Neural progenitor cell (in vitro differentiated cells): ENCODE measurements at places on chromosomes 7 and 10. TPM values are rescaled to one million over a fixed set of nuclear protein-coding genes. Genes with fewer than 3 reads are reported as not detected.

DNA sequence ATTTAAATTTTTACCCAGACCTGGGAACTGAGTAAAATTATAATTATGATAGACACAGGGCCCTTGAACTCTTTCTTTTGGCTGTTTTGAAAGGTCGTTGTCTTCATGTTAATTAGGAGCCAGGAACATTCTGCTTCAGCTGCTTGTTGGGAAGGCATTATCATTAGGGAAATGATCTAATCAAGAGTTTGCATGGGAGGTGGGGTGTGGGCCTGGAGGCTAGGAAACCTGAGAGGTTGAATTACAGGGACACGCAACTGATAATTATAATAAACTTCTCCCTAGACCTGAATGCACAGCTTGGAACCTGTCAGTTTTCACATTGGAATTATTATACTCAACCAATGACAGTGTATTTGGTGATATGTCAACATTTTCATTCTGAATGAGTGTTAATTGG lies 237.7 kb downstream of the CACNB2 start:
- H3K36me3 ChIP-seq: no peaks in the 10 kb centered on the region
- H3K4me1 ChIP-seq: no peaks in the 10 kb centered on the region
- no peak overlapping the region for H3K4me3 ChIP-seq
- no peak overlapping the region for H3K27ac ChIP-seq
- no peaks in the 10 kb centered on the region for H3K27me3 ChIP-seq

DNA sequence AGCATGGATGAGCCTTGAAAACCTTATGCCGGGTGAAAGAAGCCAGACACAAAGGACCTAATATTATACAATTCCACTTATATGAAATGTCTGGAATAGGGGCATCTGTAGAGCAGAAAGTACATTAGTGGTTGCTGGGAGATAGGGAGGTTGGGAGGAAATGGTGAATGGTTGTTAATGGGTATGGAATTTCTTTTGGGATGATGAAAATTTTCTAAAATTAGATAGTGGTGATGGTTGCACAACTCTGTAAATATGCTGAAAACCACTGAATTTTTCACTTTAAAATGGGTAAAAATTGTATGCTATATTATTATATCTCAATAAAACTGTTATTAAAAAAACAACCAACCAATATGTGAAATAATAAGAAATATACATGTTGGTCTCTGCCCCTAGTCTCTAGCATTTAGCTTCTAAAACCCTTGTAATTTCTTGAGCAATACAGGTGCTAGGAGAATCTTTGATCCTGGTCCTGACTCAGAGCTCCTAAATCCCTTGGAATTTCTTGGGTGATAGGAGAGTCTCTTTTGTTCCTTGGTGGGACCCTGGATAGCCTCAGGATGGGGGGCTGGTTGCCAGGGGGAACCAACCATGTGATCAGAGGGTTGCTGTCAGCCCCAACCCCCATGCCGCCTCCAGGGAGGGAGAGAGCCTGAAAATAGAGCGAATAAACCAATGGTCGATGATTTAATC lies 64.0 kb downstream of the TACR2 start:
- H3K27ac ChIP-seq: no peak overlapping the region
- no peak for DNase-seq
- no peaks in the 10 kb centered on the region for H3K36me3 ChIP-seq
- peaks cover 11% of the 10 kb centered on the region for H3K4me1 ChIP-seq

DNA sequence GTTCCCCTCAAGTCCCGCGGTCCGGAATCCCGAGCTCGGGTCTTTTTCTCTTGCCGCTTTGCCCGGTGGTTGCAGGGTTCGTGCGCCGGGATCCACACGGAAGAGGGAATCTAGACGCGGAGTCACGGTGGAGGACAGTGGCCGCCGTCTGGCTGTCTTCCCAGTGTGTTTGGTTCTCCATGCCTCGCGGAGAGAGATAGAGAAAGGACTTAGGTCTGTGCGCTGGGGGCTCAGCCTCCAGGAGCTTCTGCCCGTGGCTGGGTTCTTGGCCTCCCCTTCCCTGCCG lies 1.6 kb downstream of the FFAR4 start:
- H3K27me3 ChIP-seq: peaks cover 89% of the 10 kb centered on the region
- no peaks in the 10 kb centered on the region for H3K36me3 ChIP-seq
- H3K4me1 ChIP-seq: peaks cover 20% of the 10 kb centered on the region
- H3K4me3 ChIP-seq: peak overlapping the region; percentile 17
- peak; percentile 16 for DNase-seq
- no peak overlapping the region for H3K27ac ChIP-seq

DNA sequence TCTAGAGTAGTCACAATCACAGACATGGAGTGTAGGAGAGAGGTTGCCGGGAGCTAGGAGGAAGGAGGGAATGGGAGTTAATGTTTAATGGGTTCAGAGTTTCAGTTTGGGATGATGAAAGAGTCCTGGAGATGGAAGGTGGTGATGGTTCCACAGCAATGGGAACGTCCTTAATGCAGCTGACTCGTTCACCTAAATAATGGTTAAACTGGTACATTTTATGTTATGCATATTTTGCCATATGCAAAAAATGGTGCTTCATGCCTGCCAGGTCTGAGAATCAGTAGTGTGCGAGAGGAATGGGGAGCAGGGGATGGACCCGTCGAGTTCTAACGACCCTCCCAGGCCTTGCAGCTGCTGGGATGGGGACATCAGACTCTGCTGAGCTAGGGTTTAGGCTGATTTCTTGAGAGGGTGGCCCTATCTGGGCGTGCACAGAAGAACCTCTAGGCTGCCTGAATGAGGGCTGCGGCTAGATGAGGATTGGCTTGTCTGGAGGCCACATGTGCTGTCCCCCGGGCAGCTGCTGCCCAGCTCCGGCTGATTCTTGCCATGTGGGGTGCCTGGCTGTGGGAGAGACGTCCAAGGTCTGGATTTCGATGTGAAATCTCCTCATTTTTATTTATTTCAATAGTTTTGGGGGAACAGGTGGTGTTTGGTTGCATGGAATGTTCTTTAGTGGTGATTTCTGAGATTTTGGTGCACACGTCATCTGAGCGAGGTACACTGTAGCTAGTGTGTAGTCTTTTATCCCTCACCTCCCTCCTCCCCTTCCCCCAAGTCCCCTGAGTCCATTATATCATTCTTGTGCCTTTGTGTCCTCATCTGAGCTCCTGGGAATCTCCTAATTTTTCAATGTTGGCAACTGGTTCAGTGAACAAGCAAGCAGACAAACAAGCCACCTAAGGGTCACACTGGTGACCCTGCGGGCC lies 116.0 kb downstream of the GRK5 start:
- no peaks in the 10 kb centered on the region for H3K36me3 ChIP-seq
- no peak for DNase-seq
- no peak overlapping the region for H3K27ac ChIP-seq
- H3K4me3 ChIP-seq: no peak overlapping the region
- H3K4me1 ChIP-seq: peaks cover 33% of the 10 kb centered on the region
- no peaks in the 10 kb centered on the region for H3K27me3 ChIP-seq

DNA sequence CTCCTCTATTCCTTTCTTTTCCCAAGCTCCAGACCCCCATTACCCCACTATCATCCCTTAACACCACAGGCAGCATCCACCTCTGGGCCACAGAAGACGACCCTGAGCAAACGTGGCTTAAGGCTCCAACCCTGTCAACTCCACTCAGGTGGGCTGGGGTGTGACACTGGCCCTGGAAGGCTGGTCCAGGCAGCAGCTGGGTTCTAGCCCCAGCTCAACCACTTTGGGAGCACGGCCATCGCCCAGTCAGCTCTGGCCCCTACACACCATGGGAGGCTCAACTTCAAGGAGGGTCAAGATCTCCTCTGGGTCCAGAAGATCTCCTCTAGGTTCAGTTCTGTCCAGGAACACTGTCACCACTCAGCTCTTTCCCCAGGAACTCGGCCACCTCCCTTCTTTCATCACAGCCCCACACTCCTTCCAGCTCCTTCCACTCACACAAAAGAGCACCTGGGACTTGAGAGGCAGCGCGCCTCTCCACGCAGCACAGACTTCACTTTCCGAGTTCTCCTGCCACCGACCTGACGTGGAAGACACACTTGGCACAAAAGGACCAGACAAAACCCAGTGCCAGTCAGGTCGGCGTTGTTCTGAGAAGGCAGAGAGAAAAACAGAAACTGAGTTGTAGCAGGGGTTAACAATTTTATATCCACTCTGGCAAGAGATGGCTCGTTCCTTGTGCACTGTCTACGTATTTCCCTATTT lies 84.1 kb downstream of the CTBP2 start:
- H3K27me3 ChIP-seq: no peaks in the 10 kb centered on the region
- no peaks in the 10 kb centered on the region for H3K4me1 ChIP-seq
- H3K4me3 ChIP-seq: no peak overlapping the region
- H3K27ac ChIP-seq: no peak overlapping the region

DNA sequence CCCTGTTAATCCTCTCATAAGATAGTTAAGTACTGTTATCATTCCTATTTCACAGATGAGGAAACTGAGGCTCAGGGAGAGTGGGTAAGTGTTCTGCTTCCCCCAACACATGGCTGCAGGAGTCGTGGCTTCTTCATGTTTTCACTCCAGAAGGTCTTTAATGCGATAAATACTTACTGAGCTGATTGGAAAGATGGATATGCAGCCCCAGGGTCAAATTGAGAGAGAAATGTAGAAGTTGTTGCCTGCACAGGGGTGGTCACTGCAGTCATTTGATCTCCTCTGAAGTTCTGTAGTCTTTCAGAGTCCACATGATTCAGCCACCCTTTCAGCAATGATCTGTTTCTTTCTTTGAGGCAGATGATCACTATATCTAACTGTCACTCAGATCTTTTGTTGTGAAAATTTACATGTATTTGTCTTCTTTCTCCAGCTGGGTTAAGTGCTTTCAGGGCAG lies 29.3 kb downstream of the CRCP start:
- DNase-seq: no peak
- peaks cover 4% of the 10 kb centered on the region for H3K36me3 ChIP-seq

GRCh38 chr10:15168291-15168785 lies at the start of gene NMT2:
Gene NMT2, minus strand, starts transcription at chr10:15168693. Its CDS starts 81 bp downstream, at chr10:15168612.
- peaks cover 14% of the 10 kb centered on the region for H3K27me3 ChIP-seq
- peak within 1 kb of the TSS; percentile 77 for H3K27ac ChIP-seq
- H3K4me1 ChIP-seq: peaks cover 18% of the 10 kb centered on the region
- H3K4me3 ChIP-seq: peak within 1 kb of the TSS; percentile 74
- H3K36me3 ChIP-seq: no peaks in the 10 kb centered on the region
- peak; percentile 97 for DNase-seq

- H3K27ac ChIP-seq: no peak overlapping the region
- no peak for DNase-seq
- no peaks in the 10 kb centered on the region for H3K36me3 ChIP-seq
- no peaks in the 10 kb centered on the region for H3K4me1 ChIP-seq
- H3K4me3 ChIP-seq: no peak overlapping the region
- H3K27me3 ChIP-seq: no peaks in the 10 kb centered on the region
Observed at GRCh38 chr7:52253953-52254352, 781.5 kb upstream of the POM121L12 start.

- no peak for DNase-seq
- H3K4me3 ChIP-seq: no peak overlapping the region
- H3K27me3 ChIP-seq: no peaks in the 10 kb centered on the region
Observed at GRCh38 chr10:129911451-129912165, 52.5 kb downstream of the EBF3 start.

GRCh38 chr10:25357269-25357668 lies 182.5 kb downstream of the GPR158 start:
- DNase-seq: no peak
- no peak overlapping the region for H3K4me3 ChIP-seq
- H3K27ac ChIP-seq: no peak overlapping the region
- H3K27me3 ChIP-seq: no peaks in the 10 kb centered on the region
- H3K4me1 ChIP-seq: no peaks in the 10 kb centered on the region
- no peaks in the 10 kb centered on the region for H3K36me3 ChIP-seq

GRCh38 chr10:43145311-43145710 lies 7.1 kb downstream of the CSGALNACT2 start:
- H3K4me1 ChIP-seq: no peaks in the 10 kb centered on the region
- DNase-seq: no peak
- no peaks in the 10 kb centered on the region for H3K36me3 ChIP-seq
- no peak overlapping the region for H3K27ac ChIP-seq
- H3K27me3 ChIP-seq: no peaks in the 10 kb centered on the region

DNA sequence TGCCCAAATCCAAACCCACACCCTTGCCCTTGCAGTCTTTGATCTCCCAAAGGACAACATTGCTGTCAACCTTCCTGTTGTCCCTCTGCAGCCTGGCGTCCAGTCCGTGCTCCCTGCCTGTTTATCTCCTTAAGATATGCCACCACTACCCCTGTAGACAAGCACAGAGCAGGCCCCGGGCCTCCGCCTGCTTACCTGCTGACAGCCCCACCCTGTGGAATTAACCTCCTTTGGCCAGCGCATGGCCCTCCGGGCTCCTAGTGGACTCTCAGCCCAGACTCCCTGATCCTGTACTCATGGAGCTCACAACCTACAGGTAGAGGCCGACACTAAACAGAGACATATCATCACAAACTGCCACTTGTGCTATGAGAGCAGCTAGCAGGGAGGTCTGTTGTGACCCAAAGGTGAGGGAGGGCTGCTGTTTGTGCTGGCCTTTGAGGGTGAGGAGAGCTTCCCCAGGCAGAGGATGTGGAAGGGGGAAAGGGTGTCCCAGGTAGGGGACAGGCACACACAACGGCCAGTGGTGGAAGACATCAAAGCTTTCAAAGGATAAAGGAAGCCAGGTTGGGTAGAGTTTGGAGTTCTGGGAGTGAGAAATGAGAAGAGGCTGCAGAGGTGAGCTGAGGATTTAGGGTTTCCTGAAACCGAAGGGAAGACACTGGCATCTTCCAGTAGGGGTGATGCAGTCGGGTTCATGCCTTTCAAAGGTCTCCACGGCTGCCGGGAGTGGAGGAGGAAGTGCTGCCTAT lies 174.5 kb upstream of the ZMIZ1 start:
- DNase-seq: no peak
- no peaks in the 10 kb centered on the region for H3K27me3 ChIP-seq
- no peak overlapping the region for H3K27ac ChIP-seq

- peak; percentile 37 for DNase-seq
- no peak overlapping the region for H3K4me3 ChIP-seq
- H3K36me3 ChIP-seq: no peaks in the 10 kb centered on the region
- peaks cover 9% of the 10 kb centered on the region for H3K4me1 ChIP-seq
- H3K27me3 ChIP-seq: no peaks in the 10 kb centered on the region
- no peak overlapping the region for H3K27ac ChIP-seq
Observed at GRCh38 chr10:109780997-109781396, 142.3 kb downstream of the XPNPEP1 start.

GRCh38 chr10:126080291-126080825 lies 184.0 kb downstream of the FANK1 start:
- H3K36me3 ChIP-seq: no peaks in the 10 kb centered on the region
- H3K27ac ChIP-seq: no peak overlapping the region
- H3K27me3 ChIP-seq: no peaks in the 10 kb centered on the region

GRCh38 chr7:3426064-3426463 lies 125.0 kb downstream of the SDK1 start:
- no peak overlapping the region for H3K27ac ChIP-seq
- H3K4me3 ChIP-seq: no peak overlapping the region
- peaks cover 7% of the 10 kb centered on the region for H3K4me1 ChIP-seq
- no peak for DNase-seq
- H3K27me3 ChIP-seq: no peaks in the 10 kb centered on the region

The THSD7A gene
- total RNA-seq: 0.22 and 0.28 TPM in 2 replicates

The ADCYAP1R1 gene
- 0.39 and 0.56 TPM in 2 replicates for total RNA-seq

The MEOX2 gene
- total RNA-seq: 0.25 TPM in 1 of 2 replicates, not detected in the other

The LIPF gene
- not detected in 2 replicates for total RNA-seq

The RTKN2 gene
- 39.1 and 65.9 TPM in 2 replicates for total RNA-seq

The CDNF gene
- total RNA-seq: 1.8 and 5.2 TPM in 2 replicates

The PPIF gene
- total RNA-seq: 27.1 and 27.8 TPM in 2 replicates

The ITIH2 gene
- total RNA-seq: not detected in 2 replicates

The KIAA1549 gene
- total RNA-seq: 4.8 and 9.1 TPM in 2 replicates

The C10orf143 gene
- 1.1 and 1.6 TPM in 2 replicates for total RNA-seq
